ENCODE measurements at places on chromosomes 13 and 19.

DNA sequence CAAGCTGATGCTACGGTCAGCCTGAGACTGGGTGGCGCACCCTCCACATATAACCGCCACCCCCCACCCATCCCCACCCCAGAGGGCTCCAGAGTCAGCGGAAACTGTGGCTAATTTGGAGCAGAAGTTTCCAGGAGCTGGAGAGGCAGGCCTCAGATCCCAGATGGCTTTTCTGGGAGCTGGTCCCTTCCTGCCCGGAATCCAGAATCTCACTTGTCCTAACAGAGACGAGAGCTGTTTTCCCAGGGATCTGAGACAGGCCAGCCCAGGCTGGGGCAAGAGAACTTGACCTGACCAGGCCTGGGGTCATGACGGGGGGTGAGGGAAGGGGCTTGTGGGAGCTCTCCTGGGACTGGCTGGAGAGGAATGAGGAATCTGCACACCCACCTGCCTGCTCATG lies 6.5 kb downstream of the EPHX3 start:
- DNase-seq: no peak
- peaks cover 16% of the 10 kb centered on the region for H3K4me1 ChIP-seq
- H3K4me3 ChIP-seq: no peak overlapping the region
- peaks cover 10% of the 10 kb centered on the region for H3K27me3 ChIP-seq

DNA sequence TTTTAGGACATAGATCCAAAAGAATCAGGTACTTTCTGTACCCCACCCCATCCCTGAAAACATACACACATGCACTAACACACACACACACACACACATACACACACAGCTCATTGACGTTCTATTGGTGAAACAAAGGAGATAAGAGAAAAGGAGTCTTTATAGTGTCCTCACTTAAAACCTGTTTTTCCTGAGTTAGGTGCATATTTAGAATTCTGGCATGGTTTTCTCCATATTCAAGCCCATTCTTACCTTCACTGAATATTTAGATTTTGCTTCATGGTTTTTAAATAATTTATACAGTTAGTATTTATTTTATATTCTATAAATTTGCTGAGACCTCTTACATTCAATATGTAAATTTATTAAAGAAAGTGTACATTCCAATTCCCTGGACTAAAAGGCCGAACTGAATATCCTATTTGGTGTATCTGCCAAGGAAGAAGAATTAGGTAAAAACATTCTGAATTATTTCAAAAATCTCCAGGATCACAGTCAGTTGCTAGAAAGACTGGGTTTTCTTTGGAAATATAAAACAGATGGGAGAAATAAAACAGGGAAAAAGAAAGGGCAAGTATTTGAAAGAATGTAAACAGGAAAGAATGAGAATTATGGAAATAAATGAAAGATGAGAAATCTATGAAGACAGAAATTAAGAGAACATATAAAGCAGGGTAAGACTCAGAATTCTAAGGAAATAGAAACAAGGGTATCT lies 556.2 kb downstream of the KCTD12 start:
- DNase-seq: no peak
- no peaks in the 10 kb centered on the region for H3K4me1 ChIP-seq
- H3K4me3 ChIP-seq: no peak overlapping the region
- H3K27ac ChIP-seq: no peak overlapping the region

- H3K27ac ChIP-seq: no peak overlapping the region
- no peaks in the 10 kb centered on the region for H3K27me3 ChIP-seq
- no peak overlapping the region for H3K4me3 ChIP-seq
Observed at GRCh38 chr13:102609696-102610095, 12.9 kb downstream of the TPP2 start.

DNA sequence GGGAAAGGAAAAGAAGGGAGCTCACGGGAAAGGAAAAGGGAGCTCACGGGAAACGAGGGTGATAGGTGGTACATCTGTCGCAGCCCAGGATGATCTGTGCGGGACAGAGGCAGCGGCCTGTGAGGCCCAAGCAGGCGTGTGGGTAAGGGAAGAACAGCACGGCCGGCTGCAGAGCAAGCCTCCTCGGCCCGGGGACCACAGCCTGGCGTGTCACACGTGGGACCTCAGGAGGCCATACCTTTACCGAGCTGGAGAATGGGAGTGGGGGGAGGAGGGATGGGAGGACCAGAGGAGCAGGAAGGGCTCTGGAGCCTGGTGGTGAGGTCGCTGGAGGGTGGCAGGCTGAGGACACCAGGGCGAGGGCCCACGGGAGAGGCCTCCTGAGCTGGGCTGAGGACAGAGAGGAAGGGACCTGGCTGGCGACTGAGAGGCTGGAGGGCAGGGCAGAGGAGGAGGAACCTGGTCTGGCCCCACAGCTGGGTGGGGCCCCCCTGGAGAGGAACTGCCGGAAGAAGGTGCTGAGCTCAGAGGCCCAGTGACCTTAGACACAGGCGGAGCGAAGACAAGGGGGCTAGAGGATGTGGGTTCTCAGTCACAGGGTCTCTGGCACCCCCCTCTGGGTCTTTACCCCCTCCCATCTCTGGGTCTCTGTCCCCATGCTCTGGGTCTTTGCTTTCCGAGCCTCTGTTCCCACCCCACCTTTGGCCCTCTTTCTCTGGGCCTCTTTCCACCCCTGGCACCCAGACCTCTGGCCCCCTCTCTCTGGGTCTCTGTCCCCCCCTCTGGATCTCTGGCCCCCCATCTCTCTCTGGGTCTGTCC lies 2.9 kb upstream of the FTL start:
- DNase-seq: peak; percentile 53
- H3K4me3 ChIP-seq: peak overlapping the region; percentile 65
- H3K4me1 ChIP-seq: peaks cover 65% of the 10 kb centered on the region
- H3K27me3 ChIP-seq: no peaks in the 10 kb centered on the region
- peaks cover 40% of the 10 kb centered on the region for H3K36me3 ChIP-seq
- H3K27ac ChIP-seq: peak overlapping the region; percentile 99

- H3K36me3 ChIP-seq: no peaks in the 10 kb centered on the region
- peaks cover 24% of the 10 kb centered on the region for H3K27me3 ChIP-seq
- no peak for DNase-seq
- H3K4me1 ChIP-seq: no peaks in the 10 kb centered on the region
- H3K27ac ChIP-seq: no peak overlapping the region
Observed at GRCh38 chr19:51027873-51028272, 1.5 kb upstream of the KLK11 start.

DNA sequence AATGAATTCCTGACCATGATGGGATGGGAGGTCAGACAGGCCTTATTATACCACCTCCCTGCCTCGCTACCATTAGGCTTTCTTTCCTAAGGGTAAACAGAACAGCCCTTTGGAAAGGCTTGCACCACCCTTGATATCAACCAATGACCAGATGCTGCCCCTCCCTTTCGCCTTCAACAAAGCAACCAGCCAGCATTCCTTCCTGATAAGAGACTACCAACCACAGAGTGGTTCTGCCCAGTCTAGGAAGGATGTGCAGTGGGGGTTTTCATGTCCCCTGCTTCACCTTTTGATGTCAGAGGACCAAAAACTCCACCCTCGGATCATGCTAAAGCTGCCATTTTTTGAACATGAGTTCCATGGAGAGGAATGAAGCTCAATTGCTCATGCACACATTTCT lies 21.7 kb downstream of the TEX30 start:
- no peaks in the 10 kb centered on the region for H3K4me1 ChIP-seq
- DNase-seq: no peak
- no peak overlapping the region for H3K27ac ChIP-seq
- H3K4me3 ChIP-seq: no peak overlapping the region
